HEK293T (cell line): ENCODE measurements at places on chromosomes 5 and 9.

DNA sequence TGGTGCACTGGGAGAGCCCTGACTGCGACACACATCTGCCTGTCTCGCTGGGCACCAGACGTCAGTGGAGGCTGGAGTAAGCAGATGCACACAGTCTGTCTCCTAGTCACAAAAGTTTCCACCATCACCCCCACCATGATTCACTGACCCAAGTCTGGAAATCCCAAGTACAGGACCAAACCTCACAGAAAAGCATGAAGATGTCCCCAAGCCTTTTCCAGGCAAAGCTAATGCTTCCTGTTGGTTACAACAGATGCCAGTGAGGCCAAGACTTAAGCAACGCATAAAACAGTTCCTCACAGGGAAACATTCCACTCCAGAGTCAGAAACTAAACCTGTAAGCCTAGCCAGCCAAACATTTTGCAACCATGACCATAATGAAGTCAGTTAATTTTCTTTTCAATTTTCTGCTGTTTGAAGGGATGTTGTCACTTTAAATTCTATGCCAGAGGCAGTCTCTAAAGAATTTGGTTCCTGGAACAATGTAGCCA is 259.3 kb upstream of the SLC30A5 start:
- DNase-seq, result no peak

DNA sequence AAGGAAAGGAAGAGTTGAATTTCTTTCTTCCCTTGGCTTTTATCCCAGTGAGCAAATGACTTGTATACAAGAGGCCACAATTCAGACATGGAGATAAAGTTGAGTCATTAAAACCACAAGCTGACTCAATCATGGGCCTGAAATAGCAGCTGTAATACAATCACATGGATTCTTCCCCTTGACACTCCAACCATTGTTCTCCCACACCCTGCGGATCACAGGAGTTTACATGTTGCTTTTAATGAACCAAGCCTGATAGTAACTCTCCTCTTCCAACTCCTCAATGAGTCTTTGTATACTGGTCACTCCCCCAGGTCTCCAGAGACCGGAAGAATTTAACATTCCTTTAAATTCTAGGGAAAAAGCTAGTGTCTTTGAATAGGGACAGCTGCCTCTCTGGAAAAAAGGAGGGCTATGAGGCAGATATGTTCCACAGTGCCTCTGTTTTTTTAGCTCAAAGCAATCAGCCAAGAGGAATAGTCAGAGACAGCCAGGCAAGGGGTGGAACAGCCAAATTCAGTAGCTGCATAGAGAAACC is 32.4 kb downstream of the PCDHGC5 start:
- no peak for DNase-seq

GRCh38 chr9:6676254-6676921 is 30.9 kb upstream of the GLDC start:
- DNase-seq, result no peak

- no peak for DNase-seq
These were observed 71.8 kb downstream of the GALNT10 start for GRCh38 chr5:154262342-154262741.

DNA sequence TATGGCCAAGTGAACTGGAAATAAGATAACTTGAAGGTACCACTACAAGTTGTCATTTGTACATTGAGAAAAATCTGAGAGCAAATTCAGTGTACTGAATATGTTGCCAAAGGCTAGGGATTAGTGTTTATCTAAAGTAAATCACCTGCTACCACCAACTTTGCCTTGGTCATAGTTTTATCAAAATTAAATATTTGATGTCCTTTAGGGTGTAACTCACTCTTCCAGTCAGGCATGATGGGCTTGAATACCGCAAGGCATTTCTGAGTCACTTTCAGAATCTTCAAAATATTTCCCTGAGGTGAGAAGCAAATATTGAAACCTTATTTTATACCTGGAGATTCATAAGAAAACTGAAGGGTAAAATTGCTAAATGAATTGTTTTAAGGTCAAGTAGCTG is 1338.6 kb upstream of the ACO1 start:
- no peak for DNase-seq

DNA sequence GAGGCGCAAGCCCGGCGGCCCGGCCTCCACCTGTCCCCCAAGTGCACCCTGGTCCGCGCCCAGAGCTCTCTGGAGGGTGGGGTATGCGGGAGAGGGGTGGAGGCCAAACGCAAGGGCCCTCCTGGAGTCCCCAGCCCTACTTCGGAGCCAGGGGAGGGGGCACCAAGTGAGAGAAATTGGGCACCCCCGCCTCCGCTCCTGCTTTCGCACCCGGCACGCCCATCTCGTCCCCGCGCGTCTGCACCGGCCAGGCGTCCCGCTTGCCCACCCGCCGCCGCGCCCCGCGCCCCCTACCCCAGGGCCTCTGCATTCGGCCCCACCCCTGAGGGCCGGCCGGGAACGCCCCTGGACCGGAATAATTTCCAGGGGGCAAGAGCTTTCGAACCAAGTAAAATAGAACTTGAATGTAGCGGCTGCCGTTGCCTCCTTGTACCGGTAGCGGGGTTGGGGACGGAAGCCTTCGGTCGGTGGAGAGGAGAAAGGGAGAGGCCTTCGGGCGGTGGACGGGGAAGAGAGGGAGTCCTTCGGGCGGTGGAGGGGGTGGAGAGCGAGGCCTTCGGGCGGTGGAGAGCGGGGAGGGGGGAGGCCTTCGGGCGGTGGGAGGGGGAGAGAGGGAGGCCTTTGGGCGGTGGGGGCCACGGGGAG is 694 bp upstream of the PHPT1 start:
- DNase-seq, result peak; percentile 68

GRCh38 chr5:80871541-80871961 is 88.6 kb upstream of the RASGRF2 start:
- DNase-seq, result no peak

DNA sequence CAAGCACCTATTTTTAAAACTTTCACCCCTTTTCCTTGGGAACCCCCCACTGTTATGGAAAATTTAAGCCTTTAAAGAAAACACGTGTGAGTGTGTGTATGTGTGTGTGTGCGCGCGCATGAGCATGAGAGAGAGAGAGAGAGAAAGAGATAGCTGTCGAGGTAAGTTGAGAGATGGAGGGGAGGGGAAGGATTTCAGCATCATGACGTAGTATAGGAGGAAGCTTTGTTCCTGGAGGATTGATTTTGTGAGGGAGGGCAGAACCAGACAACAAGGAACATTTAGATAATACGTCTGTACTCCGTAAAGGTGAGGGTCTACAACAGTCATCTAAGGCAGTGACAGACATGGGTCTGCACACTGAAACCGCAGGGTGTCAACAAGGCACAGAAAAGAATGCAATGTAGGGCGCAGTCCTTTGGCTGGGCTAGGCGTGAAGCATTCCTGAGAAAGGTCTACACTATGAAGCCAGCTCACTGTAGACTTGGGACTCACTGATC is 227.7 kb downstream of the SMARCA2 start:
- no peak for DNase-seq

DNA sequence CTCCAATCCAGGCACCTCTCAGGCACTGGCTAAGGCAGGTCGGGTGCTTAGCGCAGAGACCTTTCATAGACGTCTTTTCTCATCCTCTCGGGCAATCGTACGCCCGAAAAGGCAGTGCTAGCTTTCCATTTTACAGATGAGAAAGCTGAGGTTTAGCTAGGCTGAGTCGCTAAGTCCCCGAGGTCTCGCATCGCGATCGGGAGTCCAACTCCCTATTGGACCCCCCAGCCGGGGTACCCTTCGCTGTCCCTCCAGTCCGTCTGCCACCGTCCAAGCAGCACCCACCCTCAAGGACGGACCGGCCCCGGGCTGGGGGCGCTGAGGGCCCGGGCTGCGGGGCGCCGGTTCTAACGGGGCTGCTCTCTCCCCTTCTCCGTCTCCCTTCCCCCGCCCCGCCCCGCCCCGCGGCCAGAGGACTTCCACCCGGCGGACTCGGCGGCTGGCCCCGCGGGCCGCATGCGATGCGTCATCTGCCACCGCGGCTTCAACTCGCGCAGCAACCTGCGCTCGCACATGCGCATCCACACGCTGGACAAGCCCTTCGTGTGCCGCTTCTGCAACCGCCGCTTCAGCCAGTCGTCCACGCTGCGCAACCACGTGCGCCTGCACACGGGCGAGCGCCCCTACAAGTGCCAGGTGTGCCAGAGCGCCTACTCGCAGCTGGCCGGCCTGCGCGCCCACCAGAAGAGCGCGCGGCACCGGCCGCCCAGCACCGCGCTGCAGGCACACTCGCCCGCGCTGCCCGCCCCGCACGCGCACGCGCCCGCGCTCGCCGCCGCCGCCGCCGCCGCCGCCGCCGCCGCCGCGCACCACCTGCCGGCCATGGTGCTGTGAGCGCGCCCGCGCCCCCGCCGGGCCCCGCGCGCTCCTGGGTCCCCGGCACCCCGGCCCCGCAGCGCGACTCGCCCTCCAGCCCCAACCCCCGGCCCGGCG is 12.5 kb upstream of the EXOSC2 start:
- DNase-seq, result peak; percentile 86
